ENCODE measurements at places on chromosomes 7 and 10. TPM values are rescaled to one million over a fixed set of nuclear protein-coding genes. Genes with fewer than 3 reads are reported as not detected.

MCM10 gene
- polyA plus RNA-seq = 10.5 TPM

TMUB1 gene
- polyA plus RNA-seq = 43.0 TPM

PNLIP gene
- not detected for polyA plus RNA-seq

C10orf62 gene
- polyA plus RNA-seq = 0.27 TPM

All from right renal pelvis (tissue), 4 donors.